A549 treated with AZD2906 at 1 μM for 4 hours (cell line): ENCODE measurements at places on chromosomes 6 and 20. TPM values are rescaled to one million over a fixed set of nuclear protein-coding genes. Genes with fewer than 3 reads are reported as not detected.

SIRPA gene
- 19.4 to 23.0 TPM (median 22.5 TPM) in 5 replicates for total RNA-seq

TSHZ2 gene
- not detected in 5 replicates for total RNA-seq

LTB gene
- total RNA-seq = 0.12 to 0.49 TPM (median 0.14 TPM) in 4 of 5 replicates, not detected in the other

ARMC12 gene
- total RNA-seq = 0.55 to 1.3 TPM (median 0.88 TPM) in 5 replicates

ARFGEF3 gene
- total RNA-seq = 0.45 to 0.59 TPM (median 0.53 TPM) in 5 replicates

PSORS1C1 gene
- total RNA-seq = 4.1 to 5.9 TPM (median 4.6 TPM) in 5 replicates

LY6G5C gene
- 1.2 to 1.7 TPM (median 1.4 TPM) in 5 replicates for total RNA-seq

CDS2 gene
- total RNA-seq = 48.1 to 63.1 TPM (median 56.7 TPM) in 5 replicates

BTNL2 gene
- total RNA-seq = not detected in 5 replicates

PNISR gene
- 21.4 to 28.6 TPM (median 24.5 TPM) in 5 replicates for total RNA-seq

PI3 gene
- total RNA-seq = 2.6 to 5.1 TPM (median 3.0 TPM) in 5 replicates

LAMA5 gene
- total RNA-seq = 233 to 461 TPM (median 419 TPM) in 5 replicates

PLN gene
- total RNA-seq = not detected in 5 replicates

IRF4 gene
- 0.17 to 0.31 TPM (median 0.26 TPM) in 5 replicates for total RNA-seq

TMEM217 gene
- total RNA-seq = 0.44 to 0.65 TPM (median 0.54 TPM) in 5 replicates

SLC17A9 gene
- total RNA-seq = 0.02 to 0.16 TPM (median 0.13 TPM) in 5 replicates

PRSS16 gene
- total RNA-seq = 3.2 to 3.5 TPM (median 3.5 TPM) in 5 replicates

C4B gene
- total RNA-seq = 0.58 to 1.2 TPM (median 0.96 TPM) in 5 replicates

MCCD1 gene
- total RNA-seq = not detected in 5 replicates

HLA-DOA gene
- 0.05 TPM in 1 of 5 replicates, not detected in the others for total RNA-seq

SERPINB1 gene
- 41.3 to 47.8 TPM (median 44.3 TPM) in 5 replicates for total RNA-seq

ZMYND8 gene
- 14.6 to 16.5 TPM (median 15.4 TPM) in 5 replicates for total RNA-seq

APMAP gene
- 182 to 192 TPM (median 183 TPM) in 5 replicates for total RNA-seq

ZSWIM1 gene
- 4.9 to 5.9 TPM (median 5.8 TPM) in 5 replicates for total RNA-seq

OPRL1 gene
- total RNA-seq = 1.3 to 2.3 TPM (median 1.7 TPM) in 5 replicates

MAS1L gene
- total RNA-seq = not detected in 5 replicates

ADAM33 gene
- 0.04 to 0.09 TPM (median 0.06 TPM) in 5 replicates for total RNA-seq

OVOL2 gene
- 0.21 to 0.46 TPM (median 0.38 TPM) in 5 replicates for total RNA-seq

SAYSD1 gene
- 5.5 to 6.1 TPM (median 5.9 TPM) in 5 replicates for total RNA-seq

ANGPT4 gene
- total RNA-seq = 0.02 to 0.04 TPM (median 0.03 TPM) in 4 of 5 replicates, not detected in the other

FAM217A gene
- not detected in 5 replicates for total RNA-seq

PNPLA1 gene
- not detected in 5 replicates for total RNA-seq

LY6G6D gene
- not detected in 5 replicates for total RNA-seq

BEND6 gene
- 0.68 to 1.1 TPM (median 0.84 TPM) in 5 replicates for total RNA-seq

ALDH5A1 gene
- 6.7 to 7.7 TPM (median 6.9 TPM) in 5 replicates for total RNA-seq

SLC17A2 gene
- not detected in 5 replicates for total RNA-seq

CCM2L gene
- total RNA-seq = 0.29 to 0.64 TPM (median 0.37 TPM) in 5 replicates

AIG1 gene
- 23.9 to 26.6 TPM (median 24.6 TPM) in 5 replicates for total RNA-seq

DYNLT2 gene
- 0.45 to 0.63 TPM (median 0.49 TPM) in 5 replicates for total RNA-seq

RWDD2A gene
- total RNA-seq = 1.4 to 1.9 TPM (median 1.6 TPM) in 5 replicates
